ENCODE measurements at places on chromosomes 5 and 9. TPM values are rescaled to one million over a fixed set of nuclear protein-coding genes. Genes with fewer than 3 reads are reported as not detected.

The PCDHA3 gene
- 0.07 TPM for total RNA-seq

The OR1Q1 gene
- not detected for total RNA-seq

The ALDH1A1 gene
- total RNA-seq: 1.6 TPM

The INPP5E gene
- 14.5 TPM for total RNA-seq

The SLC6A7 gene
- total RNA-seq: not detected

The PCDHA1 gene
- total RNA-seq: not detected

The LPAR1 gene
- total RNA-seq: 4.6 TPM

The GLRX gene
- 139 TPM for total RNA-seq

GRCh38 chr9:98514841-98515240 is 193.9 kb downstream of the GABBR2 start:
- no peak for DNase-seq

- DNase-seq: peak; percentile 96
Measured at GRCh38 chr5:150473673-150474358, 24.3 kb upstream of the RPS14 start.

GRCh38 chr5:33994845-33995244 is 10.4 kb upstream of the SLC45A2 start:
- no peak for DNase-seq

DNA sequence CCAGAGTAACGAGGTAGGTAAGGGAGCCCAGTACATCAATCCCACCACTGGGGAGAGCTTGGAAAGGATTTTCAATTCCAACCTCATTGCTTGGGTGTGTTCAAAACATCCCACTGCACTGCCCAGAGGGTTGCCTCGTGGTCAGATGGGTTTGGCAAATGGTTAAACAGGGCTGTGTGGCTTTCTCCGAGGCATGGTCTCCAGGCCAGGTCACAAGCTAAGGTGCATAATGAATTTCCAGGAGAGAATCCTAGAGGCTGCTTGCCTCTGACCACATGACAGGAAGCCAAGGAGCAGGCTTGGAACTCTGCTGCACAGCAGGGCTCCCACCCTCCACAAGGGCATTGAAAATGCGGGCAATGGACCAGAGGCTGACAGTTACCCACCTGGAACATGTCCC is 51.6 kb downstream of the DAP start:
- DNase-seq: no peak

- peak; percentile 34 for DNase-seq
Measured at GRCh38 chr5:111830333-111830732, 73.3 kb upstream of the NREP start.

DNA sequence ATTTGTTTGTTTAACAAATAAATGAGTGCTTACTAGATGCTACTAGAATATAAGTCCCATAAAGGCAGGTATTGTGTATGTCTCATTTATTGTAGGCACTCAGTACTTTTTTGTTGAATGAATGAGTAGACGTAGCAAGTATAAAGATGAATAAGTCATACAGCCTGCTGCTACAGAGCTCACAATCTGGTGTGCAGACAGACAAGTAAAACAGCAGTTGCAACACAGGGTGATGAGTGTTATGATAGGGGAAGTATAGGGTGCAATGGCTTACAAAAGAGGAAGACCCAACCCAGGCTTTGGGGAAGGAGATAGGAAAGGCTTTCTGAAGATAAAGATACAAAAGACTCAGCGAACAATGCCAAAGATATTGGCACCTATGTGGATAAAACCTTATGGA is 47.7 kb downstream of the SH3RF2 start:
- DNase-seq: no peak

DNA sequence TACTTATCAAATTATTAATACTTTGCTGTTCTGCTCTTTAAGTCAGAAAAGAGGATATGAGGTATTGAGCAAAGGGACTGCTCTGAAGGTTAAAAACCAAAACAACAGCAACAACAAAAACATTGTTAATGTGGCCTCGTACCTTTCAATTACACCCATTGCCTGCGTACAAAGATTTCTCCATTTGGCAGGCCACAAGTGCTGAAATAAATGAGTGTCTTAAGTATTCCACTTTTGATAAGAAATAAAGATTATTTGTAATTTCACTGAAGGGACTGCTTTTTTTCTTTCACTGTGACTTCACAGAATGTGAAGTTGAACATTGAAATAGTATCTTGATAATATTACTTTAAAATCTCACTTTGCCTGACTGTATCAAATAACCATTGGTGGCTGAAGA is 163.2 kb upstream of the MRPS30 start:
- no peak for DNase-seq

- no peak for DNase-seq
Measured at GRCh38 chr5:2985718-2986117, 234.2 kb upstream of the IRX2 start.
